Iris pigment epithelial cell (primary cell): ENCODE measurements at places on chromosomes 1 and 21.

DNA sequence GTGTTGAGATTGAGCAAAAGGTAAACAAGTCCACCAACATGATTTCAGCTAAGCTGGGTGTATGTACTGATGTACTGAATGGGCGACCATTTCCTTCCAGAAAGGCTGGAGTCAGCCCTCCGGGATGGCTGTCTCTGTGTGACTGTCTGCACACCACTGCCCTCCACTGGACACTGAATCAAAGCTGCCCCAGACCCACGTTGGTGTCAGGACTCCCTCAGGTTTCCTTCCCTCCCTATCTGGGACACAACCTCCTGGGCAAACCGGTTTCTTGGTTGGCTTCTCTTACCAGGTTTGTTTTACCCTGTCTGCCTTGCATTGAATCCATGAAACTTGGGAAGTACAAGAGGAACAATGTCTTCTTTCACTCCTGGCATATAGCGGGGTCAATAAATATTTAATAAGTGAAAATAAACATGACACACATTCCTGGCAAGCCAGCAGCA, 5.3 kb upstream of the SRP9 start:
- DNase-seq = peak; percentile 89

DNA sequence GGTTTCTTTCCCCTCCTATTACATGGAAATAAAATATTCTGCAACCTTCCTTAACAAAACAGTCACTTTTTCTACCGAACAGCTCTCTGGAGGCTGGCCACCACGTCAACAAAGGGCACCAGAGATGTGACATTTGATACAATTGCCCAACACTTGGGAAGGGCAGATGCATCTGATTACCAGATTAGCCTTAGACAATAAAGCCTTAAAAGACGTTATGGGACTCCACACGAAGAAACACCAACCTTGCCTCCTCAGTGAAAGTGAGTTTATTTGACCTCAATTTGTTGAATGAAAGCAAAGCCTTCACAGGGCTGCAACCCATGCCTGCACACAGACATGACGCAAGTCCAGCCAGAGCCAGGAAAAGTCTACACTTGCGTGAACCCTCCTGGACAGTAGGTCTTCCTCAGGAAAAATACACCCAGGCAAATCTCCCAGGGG, 136.1 kb downstream of the TGFBR3 start:
- no peak for DNase-seq

- no peak for DNase-seq
These were observed 54.7 kb upstream of the SSBP3 start for GRCh38 chr1:54460861-54461387.

- no peak for DNase-seq
These were observed 94.4 kb downstream of the SLC35F3 start for GRCh38 chr1:233998891-233999290.

DNA sequence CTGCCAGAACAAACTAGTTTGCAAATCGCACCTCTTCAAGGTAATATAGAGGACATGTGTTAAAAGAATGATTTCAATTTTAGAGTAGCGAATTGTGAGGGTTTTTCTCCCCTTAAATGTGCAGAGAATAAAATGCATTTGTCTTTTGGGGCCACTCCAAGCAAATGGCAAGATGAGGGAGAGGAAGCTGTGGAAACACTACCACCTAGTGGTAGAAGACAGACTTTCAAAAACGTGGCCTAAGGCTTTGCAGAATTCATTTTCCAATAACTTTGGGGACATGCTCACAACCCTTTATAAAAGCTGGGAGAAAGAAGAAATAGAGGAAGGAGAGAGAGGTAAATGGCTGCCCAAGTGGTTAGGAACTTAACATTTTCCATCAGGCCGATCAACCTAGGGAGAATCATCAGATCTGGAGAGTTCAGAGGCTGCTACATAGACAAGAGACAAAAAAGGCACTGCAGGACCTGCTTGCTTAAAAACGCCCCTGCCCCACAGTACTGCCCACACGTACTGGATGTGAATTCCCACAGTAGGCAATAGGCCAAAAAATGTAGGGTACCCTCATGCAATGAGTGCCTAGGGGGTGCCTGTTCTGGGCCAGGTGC, 15.7 kb upstream of the RCAN1 start:
- peak; percentile 54 for DNase-seq

GRCh38 chr1:242043165-242043564, 44.3 kb upstream of the MAP1LC3C start:
- DNase-seq = no peak

GRCh38 chr1:47797575-47797974, 199.6 kb downstream of the TRABD2B start:
- no peak for DNase-seq

DNA sequence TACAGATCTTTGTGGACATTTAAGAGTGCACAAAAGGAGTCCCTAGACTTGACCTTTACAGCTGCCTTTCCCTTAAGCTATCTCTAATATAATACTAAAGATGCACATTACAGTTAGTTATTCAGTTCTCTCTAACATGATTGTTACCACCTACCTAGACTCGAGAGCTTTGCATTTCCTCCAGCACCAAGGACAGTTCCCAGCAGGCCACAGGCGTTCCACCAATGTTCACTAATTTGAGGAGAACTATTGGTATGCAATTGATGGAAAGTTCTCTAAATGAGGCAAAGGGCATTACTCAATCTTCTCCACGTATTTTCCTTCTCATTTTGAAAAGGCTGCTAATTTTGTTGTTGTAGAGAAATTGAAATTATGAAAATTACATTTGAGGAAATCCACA, 5.4 kb upstream of the NTNG1 start:
- DNase-seq = peak; percentile 21

GRCh38 chr1:15696956-15697521, 12.9 kb downstream of the PLEKHM2 start:
- no peak for DNase-seq

GRCh38 chr1:178145605-178146004, 51.7 kb downstream of the RASAL2 start:
- DNase-seq = no peak

GRCh38 chr1:2242814-2243725, 15.0 kb downstream of the SKI start:
- no peak for DNase-seq

DNA sequence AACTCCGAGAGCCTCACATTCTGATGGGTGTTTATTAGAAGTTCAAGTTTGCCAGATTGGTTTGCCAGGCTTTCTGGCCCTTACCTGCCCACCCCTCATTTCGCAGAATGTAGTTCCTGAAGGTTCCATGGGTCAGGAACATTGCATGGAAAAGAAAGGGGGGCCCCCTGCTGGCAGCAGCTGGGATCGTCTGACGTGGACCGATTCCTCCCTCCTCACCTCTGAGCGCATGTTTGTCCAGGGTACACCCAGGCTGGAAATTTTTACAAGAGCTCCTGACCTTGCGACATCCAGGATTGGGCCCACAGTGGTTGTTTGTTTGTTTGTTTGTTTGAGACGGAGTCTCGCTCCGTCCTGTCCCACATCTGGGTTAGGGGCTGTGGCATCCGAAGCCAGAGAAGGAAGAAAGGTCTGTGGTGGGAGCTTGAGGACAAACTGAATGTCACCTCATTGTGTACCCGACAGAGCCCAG, 126.0 kb upstream of the TMEM51 start:
- DNase-seq = peak; percentile 34

DNA sequence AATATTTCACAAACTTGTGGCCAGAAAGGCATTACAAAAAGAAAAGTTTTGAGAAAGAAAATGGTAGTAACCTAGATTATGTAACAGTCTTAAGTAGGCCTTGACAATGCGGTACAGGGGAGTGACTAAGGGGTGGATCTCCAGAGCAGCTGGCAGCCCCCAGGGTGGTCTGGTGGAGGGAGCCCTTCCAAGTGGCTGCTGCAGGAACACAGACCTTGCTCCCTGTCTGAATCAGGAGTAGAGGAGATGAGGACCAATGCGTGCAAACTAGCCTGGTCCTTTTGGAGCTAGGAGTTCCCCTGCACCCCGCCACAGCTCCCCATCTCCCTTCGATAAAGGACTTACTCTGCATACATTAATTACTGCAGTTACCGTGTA, 189.0 kb downstream of the NFIA start:
- DNase-seq = no peak

- DNase-seq = no peak
These were observed 27.2 kb upstream of the PDE9A start for GRCh38 chr21:42626171-42626570.

- DNase-seq = no peak
These were observed 26.3 kb downstream of the KCNN3 start for GRCh38 chr1:154843636-154844296.

GRCh38 chr1:240843798-240844197, 231.8 kb upstream of the GREM2 start:
- no peak for DNase-seq

GRCh38 chr1:59520827-59521418, 224.0 kb downstream of the FGGY start:
- peak; percentile 78 for DNase-seq

- no peak for DNase-seq
These were observed 70.5 kb upstream of the RUNX1 start for GRCh38 chr21:35119501-35120047.

- DNase-seq = no peak
These were observed 21.1 kb downstream of the C1orf115 start for GRCh38 chr1:220711056-220711809.

DNA sequence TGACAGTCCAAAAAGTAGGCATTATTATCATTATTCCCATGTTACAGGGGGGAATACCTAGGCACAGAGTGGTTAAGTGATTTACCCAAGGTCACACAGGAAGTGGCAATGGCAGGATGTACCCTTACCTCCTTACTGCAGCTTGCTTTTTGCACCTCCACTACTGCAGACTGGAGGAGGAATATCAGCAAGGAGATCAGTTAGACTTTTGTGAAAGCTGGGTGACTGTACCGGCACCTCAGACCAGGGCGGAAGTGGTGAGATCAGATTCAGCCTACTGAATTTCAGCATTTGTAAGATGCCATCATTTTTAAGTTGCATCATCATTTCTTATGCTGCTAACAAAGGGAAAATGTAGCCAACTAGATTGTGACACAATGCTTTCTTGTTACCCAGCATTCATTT, 4.5 kb downstream of the ADARB1 start:
- DNase-seq = peak; percentile 96

DNA sequence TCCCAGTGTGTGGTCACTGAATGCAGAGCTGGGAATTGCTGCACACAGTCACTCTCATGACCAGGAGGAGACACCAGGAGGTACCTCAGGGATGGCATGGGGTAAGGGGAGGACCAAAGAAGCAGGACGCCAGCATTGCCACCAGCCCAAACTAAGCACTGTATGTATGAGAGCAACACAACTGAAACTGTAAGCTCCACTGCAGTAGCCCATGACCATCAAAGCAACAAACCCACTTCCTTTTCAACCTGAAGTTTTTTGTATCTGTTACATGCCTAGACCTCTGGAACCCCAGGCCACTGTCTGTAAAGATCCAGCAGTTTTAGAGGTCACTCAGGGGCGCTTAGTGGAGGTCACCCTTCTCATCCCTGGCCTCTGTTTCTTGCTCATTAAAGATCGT, 164.3 kb downstream of the SETD4 start:
- DNase-seq = no peak
